ENCODE measurements at places on chromosomes 12 and 14.

- peak; percentile 72 for DNase-seq
Measured at GRCh38 chr14:96741151-96741977, 55.8 kb upstream of the VRK1 start.

DNA sequence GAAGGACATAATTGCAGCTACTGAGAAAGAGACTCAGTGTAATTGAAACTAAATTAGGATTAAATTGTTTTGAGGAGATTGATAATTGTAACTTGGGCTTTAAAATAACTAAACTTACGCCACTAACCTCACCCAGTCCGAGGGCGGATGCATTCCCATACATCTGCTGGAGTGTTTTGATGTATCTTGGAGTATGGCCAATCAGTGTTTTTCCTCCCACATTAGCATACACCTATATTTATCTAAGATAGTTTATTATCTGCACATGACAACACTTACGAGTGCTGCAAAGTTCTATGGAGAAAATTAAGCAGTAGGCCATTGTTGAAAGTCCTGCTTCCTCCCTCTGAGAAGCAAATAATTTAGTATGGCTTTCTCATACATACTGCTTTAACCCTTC lies 184.7 kb upstream of the PLEKHG7 start:
- no peak for DNase-seq

- no peak for DNase-seq
Measured at GRCh38 chr14:99190696-99191394, 81.2 kb downstream of the BCL11B start.

- DNase-seq, result no peak
Measured at GRCh38 chr12:131511391-131511802, 199.5 kb upstream of the SFSWAP start.

GRCh38 chr12:95881331-95881955 lies 22.7 kb downstream of the SNRPF start:
- peak; percentile 90 for DNase-seq

- no peak for DNase-seq
Measured at GRCh38 chr12:114767084-114767760, 83.2 kb upstream of the TBX3 start.

DNA sequence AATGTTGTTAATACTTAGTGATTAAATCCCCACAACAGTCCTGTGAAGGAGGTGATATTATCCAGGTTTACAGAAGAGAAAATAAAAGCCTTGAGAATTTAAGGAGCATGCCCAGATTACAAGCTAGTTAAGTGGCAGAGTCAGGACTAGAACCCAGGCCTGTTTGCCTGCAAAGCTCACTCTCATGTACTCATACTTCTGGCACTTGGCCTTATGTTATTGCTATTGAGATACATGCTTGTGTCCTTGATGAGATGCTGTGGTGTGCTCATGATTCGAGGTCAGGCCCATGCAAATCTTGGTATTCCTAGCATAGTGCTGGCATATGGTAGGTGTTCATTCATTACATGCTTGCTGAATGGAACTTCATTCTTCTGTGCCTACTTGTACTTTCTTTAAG lies 7.6 kb upstream of the EID3 start:
- no peak for DNase-seq

DNA sequence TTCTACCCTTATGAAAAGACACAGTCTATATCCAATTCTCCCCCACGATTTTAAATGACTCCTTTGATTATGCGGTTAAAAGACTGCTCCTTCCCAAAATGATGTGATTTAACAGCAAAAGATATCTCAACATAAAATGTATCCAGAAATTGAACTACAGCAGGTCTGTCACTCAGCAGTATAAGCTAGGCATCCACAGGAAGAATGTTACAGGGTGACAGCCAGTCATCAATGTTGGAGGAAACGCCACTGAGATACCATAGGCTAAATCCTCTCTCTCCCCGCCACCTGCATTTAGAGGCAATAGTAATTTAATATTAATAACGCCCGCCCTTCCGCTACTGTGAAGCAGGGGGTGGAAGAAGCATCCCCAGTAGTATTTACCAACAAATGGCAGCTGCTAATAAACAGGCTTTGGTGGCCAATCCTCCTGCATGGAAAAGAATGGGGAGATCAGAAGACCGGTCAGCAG lies 613 bp downstream of the RECQL start:
- DNase-seq, result no peak

GRCh38 chr14:42855085-42855484 lies 1248.4 kb downstream of the LRFN5 start:
- DNase-seq, result no peak

- no peak for DNase-seq
Measured at GRCh38 chr12:24679126-24679525, 269.8 kb downstream of the BCAT1 start.

DNA sequence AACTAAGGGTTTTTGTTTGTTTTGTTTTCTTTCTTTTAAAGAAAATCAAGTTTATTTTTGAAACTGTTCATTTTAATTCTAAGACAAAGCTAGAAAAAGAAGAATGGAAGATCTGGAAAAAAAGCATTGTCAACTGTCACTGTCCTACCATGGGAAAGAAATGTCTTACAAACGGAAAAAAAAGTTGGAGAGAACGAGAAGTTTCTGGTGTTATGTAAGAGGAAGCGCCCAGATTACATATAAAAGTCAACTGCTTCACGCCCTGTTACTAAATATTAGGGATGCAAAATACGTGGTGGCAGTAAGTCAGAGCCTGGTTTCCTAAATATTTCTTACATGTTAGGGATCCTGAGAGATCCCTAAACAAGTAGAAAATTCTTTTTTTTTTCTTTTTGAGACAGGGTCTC lies 14.3 kb upstream of the FBXL14 start:
- DNase-seq, result no peak

DNA sequence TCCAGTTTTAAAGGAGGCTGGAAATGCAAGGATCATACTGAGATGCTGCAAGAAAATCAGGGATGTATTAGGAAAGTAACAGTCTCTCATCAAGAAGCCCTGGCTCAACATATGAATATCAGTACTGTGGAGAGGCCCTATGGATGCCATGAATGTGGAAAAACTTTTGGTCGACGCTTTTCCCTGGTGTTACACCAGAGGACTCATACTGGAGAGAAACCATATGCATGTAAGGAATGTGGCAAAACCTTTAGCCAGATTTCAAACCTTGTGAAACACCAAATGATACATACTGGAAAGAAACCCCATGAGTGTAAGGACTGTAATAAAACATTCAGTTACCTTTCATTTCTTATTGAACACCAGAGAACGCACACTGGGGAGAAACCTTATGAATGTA lies 24.5 kb downstream of the ZNF891 start:
- no peak for DNase-seq

DNA sequence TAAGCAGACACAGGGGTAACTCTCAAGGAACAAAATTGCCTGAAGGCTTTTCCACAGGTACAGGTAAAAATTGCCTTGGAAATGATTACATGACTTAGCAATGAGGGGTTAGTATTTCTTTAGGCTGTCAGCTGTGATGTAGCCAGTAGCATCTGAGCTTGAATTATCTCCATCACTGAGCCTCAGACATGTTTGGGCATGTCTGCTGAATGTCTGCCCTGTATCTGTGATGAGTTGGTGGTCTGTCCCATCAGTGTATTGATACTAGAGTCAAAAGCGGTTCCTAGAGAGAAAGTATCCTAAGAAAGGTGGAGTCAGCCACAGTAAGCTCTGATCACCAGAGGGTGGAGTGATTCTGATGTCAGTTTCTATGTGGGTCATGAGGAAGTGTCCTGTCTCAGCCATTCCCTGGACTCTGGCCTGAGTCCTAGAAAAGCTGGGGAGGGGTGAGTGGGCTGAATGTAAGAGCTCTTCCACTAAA lies 16.3 kb downstream of the AKAP6 start:
- DNase-seq, result no peak

DNA sequence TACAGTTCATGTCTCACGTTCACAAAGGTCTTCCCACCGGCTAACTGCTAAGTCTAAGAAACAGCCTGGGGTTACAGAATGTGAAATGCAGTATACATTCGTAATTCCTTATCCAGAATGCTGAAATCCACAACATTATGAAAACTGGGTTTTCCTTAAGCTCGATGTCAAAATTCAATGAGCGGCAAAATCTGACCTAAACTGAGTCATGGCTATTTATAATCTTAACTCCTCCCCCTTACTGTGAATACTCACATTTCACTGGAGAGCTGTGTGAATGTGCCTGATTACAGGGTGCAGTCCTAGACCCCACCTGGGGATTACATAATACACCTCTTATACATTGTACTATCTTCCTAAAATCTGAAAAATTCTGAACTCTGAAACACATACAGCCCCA lies 35.3 kb downstream of the STX2 start:
- DNase-seq, result no peak

GRCh38 chr14:100615736-100616695 lies 28.8 kb upstream of the BEGAIN start:
- DNase-seq, result no peak

GRCh38 chr12:26630546-26631027 lies 202.4 kb downstream of the ITPR2 start:
- no peak for DNase-seq

GRCh38 chr14:48553443-48553842 lies 878.0 kb upstream of the MDGA2 start:
- DNase-seq, result no peak

- DNase-seq, result no peak
Measured at GRCh38 chr12:19848421-19848820, 409.1 kb downstream of the AEBP2 start.

- DNase-seq, result no peak
Measured at GRCh38 chr14:43900173-43900655, 606.9 kb downstream of the FSCB start.

DNA sequence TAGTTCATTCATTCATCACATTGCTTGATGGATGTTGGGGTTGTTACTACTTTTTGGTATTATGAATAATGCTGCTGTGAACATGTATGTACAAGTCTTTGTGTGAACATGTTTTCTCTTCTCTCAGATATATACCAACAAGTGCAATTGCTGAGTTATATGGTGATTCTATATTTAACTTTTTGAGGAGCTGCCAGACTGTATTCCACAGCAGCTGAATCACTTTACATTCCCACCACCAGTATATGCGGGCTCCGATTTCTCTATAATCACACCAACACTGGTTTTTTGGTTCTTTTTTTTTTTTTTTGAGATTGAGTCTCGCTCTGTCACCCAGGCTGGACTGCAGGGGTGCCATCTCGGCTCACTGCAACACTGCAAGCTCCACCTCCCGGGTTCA lies 22.2 kb upstream of the PLEKHG6 start:
- DNase-seq, result no peak

GRCh38 chr12:104643819-104644669 lies 187.3 kb downstream of the CHST11 start:
- DNase-seq, result peak; percentile 95

DNA sequence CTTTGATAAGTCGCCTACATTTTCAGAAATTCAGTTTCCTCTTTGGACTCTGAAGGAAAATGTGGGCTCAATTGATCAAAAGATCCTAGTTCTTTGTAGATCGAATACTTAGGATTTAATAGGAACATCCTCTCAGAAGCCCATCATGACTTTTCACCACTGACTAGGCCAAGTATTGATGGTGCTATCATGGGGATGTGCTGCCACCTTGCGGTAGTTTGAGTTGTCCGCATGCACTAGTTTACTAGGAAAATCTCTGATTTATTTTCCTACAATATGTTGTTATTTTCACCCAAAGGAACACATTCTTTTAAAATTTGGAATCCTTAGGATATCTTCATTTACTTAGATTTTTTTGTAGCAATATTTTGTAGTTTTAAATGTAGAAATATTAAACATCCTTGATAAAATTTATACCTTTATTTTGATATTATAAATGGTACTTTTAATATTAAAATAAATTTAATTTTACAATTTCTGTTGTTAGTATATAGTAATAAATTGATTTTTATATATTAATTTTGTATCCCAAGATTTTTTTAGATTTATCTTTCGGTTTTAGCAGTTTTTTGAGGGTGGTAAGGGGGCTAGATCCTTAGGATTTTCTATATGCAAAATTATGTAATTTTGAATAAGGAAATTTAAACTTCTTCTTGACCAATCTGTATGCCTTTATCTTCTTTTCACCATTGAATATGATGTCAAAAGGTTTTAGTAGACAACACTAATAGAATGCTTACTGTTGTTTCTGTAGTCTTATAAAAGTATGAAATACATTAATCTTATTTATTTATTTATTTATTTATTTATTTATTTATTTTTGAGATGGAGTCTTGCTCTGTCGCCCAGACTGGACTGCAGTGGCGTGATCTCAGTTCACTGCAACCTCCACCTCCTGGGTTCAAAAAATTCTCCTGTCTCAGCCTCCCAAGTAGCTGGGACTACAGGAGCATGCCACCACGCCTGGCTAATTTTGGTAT lies 52.9 kb upstream of the OR9K2 start:
- peak; percentile 69 for DNase-seq

DNA sequence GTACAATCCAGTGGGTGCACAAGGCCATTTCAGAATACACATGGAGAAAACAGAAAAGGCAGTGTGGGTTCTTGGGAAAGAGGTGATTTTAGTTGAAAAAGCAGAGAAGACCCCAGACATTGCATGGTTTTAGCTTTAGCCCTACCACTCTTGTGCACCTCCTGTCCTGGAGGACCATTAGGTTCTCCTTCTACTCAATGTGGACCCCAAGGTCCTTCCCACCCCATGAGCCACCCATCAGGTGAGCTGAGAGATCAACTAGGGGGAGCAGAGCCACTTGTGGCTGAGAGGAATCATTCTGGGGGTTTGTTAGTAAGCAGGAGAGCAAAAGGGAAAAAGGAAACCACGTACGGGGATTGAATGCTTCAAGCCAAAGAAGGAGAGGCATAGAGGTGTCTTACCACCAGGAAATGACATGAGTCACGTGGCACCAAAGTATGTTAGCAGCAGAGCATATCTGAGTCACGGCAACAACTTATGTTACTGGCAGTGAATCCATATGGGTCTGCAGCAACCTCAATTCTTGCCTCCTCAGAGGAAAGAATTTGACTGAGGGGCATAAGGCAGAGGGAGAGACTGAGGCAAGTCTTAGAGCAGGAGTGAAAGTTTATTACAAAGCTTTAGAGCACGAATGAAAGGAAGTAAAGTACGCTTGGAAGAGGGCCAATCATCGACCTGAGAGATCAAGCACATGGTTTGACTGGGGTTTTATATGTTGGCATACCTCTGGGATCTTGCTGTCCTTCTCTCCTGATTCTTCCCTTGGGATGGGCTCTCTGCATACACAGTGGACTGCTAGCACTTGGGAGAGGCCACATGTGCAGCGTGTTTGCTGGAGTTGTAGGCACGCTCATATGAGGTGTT lies 73.9 kb downstream of the HSD17B6 start:
- DNase-seq, result no peak

DNA sequence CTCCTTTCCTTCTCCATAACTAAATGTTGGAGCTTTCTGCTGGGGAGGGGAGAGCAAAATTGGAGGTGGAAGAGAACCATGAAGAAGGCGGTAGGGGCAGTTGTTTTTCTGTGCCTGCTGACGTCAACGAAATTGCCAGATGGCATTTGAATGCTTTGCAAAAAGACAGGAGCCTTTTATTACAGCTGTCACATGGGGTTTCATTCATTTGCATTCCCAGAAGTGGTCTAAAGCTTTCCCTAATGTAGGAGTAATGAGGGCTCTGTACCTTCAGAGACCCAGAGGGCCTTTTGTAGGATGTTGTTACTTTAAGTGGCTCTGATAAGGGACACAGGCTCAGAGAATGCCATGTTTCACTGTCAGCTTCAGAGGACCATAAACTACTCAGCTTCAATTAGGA lies 107.1 kb upstream of the SLCO1C1 start:
- peak; percentile 74 for DNase-seq

- no peak for DNase-seq
Measured at GRCh38 chr12:19154686-19155085, 25.2 kb downstream of the PLEKHA5 start.

- peak; percentile 48 for DNase-seq
Measured at GRCh38 chr12:132444957-132445883, 44.7 kb upstream of the FBRSL1 start.

- peak; percentile 51 for DNase-seq
Measured at GRCh38 chr12:115756271-115756670, 521.2 kb downstream of the MED13L start.

GRCh38 chr12:52774629-52775250 lies 2.4 kb downstream of the KRT76 start:
- DNase-seq, result no peak

Data from NCI-H1105 treated with DMSO at 0.1 percent for 48 hours (cell line).